ENCODE measurements at places on chromosomes 4 and X.

GRCh38 chr4:56874923-56875322, 32.8 kb upstream of the REST start:
- DNase-seq = no peak

DNA sequence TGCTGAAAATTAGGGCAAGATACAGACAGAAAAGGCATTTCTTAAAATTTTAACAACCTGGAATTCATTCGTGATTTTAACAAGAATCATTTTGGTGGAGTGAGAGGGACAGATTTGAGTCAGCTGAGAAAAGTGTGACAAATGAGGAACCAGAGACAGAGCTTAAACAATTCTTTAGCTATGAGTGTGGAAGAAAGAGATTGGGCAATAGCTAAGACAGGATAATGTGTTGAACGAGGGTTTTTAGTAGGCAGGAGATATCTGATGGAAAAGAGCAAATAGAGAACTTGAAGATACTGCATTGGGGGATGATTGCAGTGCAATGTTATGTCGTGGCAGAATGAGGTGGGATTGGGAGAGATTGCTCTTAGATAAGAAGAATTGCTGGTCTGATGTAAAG, 164.2 kb upstream of the SPRY1 start:
- DNase-seq = no peak

GRCh38 chr4:40193578-40193977, 3.3 kb upstream of the RHOH start:
- no peak for DNase-seq

GRCh38 chr4:4267981-4268380, 20.0 kb upstream of the TMEM128 start:
- DNase-seq = no peak

DNA sequence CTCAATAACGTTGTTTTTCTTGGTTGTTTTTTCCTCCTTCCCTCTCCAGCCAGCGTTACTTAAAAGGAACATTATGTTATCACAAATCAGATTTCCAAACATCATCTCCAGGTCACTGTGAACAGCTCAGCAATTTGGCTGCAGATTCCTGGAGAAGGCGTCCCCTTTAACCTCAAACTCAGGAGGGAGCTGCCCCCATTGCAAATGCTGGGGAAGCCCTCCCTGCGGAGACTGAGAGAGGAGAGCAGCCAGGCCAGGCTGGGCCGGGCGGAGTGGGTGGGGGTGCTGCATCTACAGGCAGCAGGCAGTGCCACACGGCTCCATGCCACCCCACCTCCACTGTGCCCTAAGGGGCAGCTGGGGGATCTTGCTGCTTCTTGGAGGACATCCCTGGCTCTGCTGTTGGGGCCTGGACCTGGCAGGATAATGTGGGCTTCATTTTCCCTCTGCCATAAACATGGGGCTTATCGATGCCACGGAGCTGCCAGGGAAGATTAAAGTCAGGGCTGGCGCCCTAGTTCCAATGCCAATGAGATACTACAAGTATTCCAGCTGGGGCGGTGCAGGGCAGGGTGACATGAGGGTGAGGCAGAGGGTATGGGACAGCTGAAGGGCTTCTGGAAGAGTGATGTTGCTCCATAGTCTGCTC, 148.8 kb downstream of the PJA1 start:
- DNase-seq = no peak

GRCh38 chr4:162921178-162921785, 245.4 kb downstream of the NAF1 start:
- DNase-seq = no peak

- DNase-seq = no peak
These were observed 1000.7 kb downstream of the STIM2 start for GRCh38 chr4:27861381-27861787.

- DNase-seq = no peak
These were observed 145.3 kb upstream of the VCX3B start for GRCh38 chrX:8319359-8319758.

- no peak for DNase-seq
These were observed 2184.4 kb upstream of the TENM3 start for GRCh38 chr4:180058691-180059215.

- no peak for DNase-seq
These were observed 18.6 kb downstream of the TLR7 start for GRCh38 chrX:12885508-12885907.

- no peak for DNase-seq
These were observed 189.5 kb upstream of the ANKRD50 start for GRCh38 chr4:124902001-124902515.

DNA sequence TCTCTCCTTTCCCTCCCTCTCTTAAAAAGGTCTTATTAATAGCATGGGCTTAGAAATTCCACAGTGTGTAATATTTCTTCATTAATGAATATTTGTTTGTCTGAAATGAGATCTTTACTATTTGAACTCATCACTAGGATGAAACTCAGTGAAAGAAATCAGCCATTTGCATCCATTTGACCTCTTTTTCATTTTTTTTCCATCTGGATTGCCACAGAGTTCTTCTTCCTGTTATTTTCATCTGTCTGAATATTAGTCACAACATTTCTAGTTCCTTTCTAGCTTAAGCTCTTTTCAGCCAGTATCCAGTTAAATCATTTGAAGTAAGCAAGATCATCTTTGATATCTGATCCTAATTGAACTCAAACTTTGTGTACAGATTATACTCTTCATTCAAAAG, 69.2 kb upstream of the PLS3 start:
- DNase-seq = no peak

DNA sequence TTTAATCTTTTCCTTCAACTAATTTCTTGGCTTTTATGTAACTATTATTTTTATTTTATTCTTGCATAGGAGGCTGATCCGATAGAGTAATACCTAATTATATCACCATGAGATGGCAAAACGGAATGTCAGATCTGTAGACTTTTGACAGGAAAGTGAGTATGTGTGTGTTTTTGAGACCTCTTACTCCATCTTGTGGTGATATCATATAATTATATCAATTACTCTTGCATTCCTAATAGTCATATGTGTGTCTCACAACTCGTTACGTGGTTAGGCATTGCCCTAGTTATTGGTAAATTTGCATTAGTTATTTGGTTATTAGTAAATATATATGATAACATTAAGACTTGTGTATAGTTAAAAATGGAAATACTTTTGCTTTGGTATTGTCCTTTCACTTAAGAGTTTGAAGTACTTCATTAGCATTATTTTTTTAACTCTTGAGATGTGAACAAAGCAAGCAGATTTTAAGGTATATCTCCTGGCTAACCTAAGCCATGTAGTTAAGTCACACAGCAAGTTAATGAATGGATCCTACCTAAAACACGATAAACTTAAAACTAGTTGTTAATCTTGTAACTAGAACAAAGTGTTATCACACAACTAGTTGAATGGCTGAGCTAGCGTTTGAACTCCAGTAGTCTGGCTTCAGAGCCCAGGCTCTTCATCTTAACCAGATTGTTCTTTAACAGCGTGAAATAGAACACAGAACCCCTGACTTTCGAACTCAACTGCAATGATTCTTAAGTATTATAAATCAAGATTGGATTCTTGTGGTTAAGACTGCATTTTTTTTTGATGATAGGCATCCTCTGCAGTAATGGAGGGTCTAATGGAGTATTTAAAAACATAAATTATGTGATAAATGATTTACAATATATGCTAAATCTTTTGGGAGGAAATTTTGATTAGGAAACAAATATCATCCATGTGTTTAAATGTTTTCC, 67.1 kb downstream of the PGRMC2 start:
- DNase-seq = no peak

- DNase-seq = no peak
These were observed 797 bp downstream of the TXLNG start for GRCh38 chrX:16786791-16787735.

GRCh38 chr4:69999420-69999819, 3.7 kb downstream of the STATH start:
- no peak for DNase-seq

DNA sequence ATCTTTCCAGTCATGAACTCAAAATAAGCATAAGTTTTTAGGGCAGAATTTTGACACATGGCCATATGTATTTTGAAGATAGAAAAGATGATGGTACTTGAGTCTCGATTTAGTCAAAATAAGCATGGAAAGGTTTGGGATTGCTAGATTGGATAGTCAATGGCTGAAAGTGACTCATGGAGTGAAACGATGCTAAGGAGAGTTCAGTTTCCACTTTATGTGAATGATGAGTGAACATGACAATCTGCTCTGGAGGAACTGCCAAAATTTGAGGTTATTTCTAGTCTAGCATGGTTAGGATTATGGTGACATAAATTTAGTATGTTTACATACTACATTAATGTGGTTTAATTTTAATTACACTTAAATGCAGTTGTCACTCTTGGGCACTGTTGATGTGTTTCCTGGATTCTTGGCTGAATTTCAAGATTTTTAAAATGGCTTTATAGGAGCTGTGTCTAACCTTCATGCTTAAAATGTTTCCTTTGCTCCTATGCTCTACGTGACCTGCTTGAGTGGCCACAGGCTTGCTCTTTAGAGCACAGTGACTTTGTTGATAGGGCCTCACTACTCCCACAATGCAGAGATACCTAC, 17.1 kb downstream of the DDX3X start:
- DNase-seq = no peak

DNA sequence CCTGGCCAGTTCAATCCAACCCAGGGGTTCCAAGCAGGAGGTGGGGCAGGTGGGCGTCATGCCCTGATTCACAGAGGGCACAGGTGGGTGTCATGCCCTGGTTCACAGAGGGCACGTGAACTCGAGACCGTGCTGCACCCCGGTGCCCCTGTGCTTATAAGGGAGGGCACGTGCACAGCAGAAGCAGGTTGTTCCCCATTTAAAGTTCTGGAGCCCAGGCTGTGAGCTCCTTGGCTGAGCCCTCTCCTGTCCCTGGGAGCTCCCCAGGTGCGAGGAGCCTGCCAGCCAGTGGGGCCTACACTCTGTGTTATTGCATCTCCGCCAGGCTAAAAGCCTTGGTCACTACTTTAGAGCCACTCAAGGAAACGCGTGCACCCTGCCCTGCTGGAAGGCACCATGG, 3.2 kb upstream of the CPZ start:
- no peak for DNase-seq

GRCh38 chrX:41472231-41472815, 25.2 kb downstream of the NYX start:
- no peak for DNase-seq

- no peak for DNase-seq
These were observed 264.6 kb upstream of the CLNK start for GRCh38 chr4:10949039-10949733.

- DNase-seq = no peak
These were observed 126.5 kb upstream of the INTU start for GRCh38 chr4:127506283-127506682.

DNA sequence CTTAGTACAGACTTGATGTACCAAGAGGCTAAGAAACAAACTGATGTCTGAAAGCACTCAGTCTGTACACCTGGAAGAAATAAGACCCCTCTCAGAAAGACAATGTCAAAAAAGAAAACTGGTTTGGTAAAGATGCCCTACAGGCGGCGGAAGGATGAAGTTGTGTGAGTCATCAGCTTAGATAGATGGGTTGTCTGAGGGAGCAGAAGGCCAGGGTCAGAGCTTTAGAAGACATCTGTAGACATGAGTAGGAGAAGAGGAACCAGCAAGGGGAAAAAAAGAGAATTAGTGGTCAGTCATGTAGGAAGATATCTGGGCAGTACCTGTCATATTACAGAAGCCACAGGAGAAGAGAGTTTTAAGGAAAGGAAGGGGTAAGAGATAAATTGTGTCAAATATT, 8.3 kb downstream of the SRPX2 start:
- no peak for DNase-seq

DNA sequence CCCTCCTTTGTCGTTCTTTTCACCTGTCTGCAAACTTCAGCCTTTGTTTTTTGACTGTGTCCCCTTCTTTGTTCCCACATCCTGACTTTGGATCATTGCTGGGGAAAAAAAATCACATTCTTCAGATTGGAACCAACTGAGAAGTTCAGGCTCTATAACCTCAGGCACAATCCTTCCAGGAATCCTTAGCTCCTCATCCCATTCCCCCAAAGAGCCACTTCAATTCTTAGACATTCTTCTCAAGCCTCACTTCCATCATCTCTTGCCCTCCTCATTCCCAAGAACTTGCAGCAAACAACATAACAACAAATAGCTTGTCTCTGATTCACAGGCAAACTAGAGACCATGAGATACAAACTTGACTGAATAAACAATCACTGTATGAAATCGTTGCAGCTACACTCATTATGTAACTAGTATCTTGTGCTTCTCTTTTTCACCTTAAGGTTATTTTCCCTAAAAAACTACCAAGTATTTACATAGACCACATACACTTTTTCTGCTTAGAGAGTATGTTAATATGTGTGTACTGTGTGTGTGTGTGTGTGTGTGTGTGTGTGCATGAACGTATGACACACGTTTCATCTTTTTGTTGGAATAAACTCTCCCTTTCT, 26.4 kb upstream of the PGM2 start:
- no peak for DNase-seq

DNA sequence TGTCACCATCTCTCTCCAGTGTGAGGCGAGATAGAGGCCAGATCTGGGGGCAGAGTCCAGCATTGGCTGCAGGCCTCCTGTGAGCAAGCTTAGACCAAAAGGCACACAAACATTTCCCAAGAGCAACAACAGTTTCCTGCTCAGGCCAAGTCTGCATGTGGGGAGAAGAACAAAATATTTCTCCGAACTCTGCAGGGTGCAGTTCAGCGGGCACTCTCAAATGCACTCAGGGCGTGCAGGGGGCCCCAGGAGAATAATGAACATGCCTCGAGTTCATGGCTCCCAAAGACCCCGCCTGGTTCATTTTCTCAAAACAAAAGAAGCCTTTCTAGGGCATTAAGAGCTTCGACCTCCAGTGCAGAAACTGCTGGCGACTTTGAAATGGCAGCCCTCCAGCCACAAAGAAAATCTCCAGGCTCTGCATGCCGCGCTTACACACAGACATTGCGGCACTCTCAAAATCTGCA, 57.8 kb upstream of the HELT start:
- no peak for DNase-seq

DNA sequence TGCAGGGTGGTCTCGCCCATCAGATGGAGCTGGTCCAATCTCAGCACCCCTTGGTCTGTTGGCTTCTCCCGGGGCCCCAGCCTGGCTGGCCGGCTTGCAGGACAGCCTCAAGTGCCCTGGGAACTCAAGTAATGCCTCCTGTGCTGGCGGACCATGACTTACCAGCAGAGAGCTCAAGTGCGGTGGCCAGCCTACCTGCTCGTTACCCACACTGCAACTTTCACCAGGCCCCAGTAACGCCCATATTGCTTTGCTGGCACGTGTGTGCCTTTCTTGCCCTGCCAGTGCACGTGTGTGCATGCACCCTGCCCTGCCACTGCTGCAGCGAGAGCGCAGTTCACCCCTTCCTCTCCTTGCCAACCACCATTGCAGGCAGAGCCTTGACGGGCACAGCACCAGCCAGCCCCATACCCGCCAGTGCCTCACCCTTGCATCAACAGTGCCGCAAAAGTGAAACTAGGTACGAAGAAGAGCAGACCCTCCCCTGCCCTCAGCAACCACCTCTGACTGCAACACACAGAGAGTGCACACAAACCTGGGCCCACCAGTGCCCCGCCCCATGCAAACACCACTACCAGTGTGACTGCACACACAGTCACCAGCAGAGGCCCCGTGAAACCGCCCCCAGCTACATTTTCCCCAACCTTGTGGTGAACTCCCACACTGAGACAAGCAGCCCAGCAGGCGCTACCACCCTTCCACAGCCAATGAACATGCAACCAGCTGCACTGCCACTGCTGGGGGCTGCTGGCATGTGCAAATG, 88.9 kb upstream of the POU3F4 start:
- DNase-seq = no peak

- DNase-seq = no peak
These were observed 6.3 kb downstream of the HPGDS start for GRCh38 chr4:94336303-94336702.

- DNase-seq = no peak
These were observed 72.2 kb upstream of the PPP3CA start for GRCh38 chr4:101419336-101420135.

Data from cortex of kidney (tissue), 1 donor.